ENCODE measurements at places on chromosomes 6 and 20.

GRCh38 chr6:14466278-14466677 is 348.7 kb downstream of the CD83 start:
- no peak for DNase-seq

GRCh38 chr6:82118150-82118562 is 129.4 kb downstream of the IBTK start:
- no peak for DNase-seq

- DNase-seq = no peak
Measured at GRCh38 chr6:20252311-20252710, 40.0 kb upstream of the MBOAT1 start.

GRCh38 chr6:7224731-7225130 is 88.3 kb downstream of the SSR1 start:
- DNase-seq = no peak

- no peak for DNase-seq
Measured at GRCh38 chr6:43856005-43856765, 86.2 kb downstream of the VEGFA start.

GRCh38 chr20:49320460-49320859 is 42.6 kb upstream of the ZNFX1 start:
- DNase-seq = no peak

- DNase-seq = no peak
Measured at GRCh38 chr6:32108727-32109113, 418 bp downstream of the TNXB start.

DNA sequence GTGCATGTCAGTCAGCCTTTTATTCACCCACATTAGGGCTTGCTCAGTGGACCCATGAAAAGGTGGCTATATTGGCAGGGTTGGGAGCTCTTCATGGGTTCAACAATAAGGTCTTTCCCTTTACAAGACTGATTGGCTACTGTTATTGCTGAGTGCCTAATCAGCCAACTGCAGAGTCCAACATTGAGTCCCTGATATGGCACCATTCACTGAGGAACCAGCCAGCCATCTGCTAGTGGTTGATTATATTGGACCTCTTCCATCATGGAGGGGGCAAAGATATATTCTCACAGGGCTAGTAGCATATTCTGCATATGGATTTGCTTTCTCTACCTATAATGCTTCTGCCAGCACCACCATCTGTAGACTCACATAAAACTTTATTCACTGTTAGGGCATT is 69.9 kb downstream of the CDKAL1 start:
- no peak for DNase-seq

DNA sequence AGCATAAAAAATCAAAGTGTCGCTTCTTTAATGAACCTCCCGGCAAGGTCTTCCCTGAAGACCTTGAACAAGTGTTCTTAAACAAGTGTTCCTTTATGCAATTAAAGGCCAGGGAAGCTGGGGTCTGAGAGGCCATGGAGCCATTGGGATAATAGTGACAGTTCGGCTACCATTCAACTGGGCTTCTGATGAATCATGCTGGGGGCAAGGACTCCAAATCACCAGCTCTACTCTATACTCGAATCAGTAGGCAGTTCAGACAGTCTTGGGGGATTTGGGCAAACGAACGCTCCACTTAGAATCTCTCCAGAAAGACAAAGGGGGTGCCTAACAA is 34.7 kb upstream of the EZR start:
- no peak for DNase-seq

GRCh38 chr6:71513036-71513435 is 224.4 kb downstream of the OGFRL1 start:
- no peak for DNase-seq

DNA sequence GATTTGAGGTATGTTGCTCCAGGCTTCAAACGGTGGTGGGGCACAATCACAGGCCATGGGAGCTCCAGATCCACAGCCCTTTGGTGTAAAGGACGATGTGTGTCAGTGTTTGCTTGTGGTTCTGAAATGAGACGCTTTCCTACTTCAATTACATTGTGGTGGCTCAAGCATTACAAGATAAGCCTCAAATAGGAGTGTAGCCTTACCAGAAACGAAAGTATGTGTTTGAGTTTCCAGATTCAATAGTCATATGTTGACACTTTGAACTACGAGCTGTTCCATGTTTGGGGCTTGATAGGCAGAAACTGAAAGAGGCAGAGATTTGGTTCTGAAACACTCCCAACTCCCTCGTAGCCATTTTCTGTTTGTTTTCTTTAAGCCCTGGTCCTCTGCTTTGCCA is 187.1 kb downstream of the MYLK4 start:
- no peak for DNase-seq

GRCh38 chr20:46302106-46302505 is 6.2 kb downstream of the CDH22 start:
- no peak for DNase-seq

GRCh38 chr6:16511040-16511660 is 250.1 kb downstream of the ATXN1 start:
- DNase-seq = no peak

DNA sequence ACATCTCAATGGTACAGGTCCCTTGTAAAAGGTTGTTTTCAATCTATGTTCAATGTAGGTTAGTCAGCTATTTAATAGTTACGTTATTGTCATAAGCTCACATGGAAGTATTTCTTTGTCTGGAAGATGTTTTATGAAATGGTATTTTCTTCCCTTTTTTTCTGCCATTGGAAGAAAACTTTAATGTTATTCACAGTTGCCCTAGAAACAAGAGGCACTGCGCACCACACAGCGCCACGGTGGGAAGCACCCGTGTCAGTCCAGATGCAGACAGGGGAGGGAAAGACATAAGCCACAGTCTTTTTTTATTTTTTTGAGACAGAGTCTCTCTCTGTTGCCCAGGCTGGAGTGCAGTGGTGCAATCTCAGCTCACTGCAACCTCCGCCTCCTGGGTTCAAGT is 82.1 kb downstream of the GCNT2 start:
- DNase-seq = no peak

DNA sequence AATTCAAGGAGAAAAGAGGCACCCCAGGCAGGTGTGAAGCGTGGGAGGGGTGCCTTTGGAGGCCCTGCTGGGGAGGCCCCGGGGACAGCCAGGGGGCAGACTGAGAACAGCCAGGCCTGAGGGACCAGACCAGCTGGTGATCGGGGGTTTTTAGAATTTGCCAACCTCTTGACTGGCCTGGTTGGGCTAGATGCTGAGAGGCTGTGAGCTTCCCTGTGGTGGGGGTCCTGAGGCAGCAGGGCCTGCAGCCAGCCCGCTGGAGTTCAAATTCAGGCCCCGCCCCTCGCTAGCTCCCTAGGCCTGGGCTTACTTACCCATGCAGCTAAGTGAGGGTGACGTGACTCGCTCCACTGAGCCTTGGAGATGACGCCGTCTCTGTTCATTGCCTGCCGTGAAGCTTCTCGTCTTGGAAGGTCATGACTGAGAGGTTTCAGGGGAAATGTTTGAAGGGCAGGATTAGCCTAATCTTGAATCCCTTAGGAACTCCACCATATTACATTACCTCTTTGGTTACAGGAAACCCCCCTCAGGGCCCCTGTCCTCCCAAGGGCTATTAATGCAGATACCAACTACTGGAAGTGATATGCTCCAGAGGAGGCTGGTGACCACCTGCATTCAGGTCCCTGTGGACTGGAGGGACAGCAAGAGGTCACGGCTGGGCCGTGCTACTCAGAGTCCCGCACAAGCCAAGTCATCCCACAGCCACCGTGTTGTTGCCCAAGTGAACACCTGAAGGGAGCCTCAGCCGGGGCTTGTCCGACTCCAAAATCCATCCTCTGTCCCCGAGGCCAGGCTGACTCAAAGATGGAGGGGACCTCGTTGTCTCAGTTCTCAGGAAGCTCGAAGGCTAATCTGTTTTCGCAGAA is 73.9 kb upstream of the DUSP22 start:
- DNase-seq = no peak

GRCh38 chr20:33676121-33676520 is 1.9 kb upstream of the NECAB3 start:
- no peak for DNase-seq

All from T-helper 22 cell (primary cell).